ENCODE measurements at places on chromosomes 12 and 14. TPM values are rescaled to one million over a fixed set of nuclear protein-coding genes. Genes with fewer than 3 reads are reported as not detected.
A peak's percentile ranks its signal among the peaks of the same experiment; 100 is the strongest.

Gene SLC38A1
- polyA plus RNA-seq = 5.1 TPM

Gene COA8
- 43.9 TPM for polyA plus RNA-seq

Gene DPF3
- 1.1 TPM for polyA plus RNA-seq

Gene EFS
- 0.67 TPM for polyA plus RNA-seq

Gene MMP14
- 99.7 TPM for polyA plus RNA-seq

Gene ASCL1
- polyA plus RNA-seq = not detected

DNA sequence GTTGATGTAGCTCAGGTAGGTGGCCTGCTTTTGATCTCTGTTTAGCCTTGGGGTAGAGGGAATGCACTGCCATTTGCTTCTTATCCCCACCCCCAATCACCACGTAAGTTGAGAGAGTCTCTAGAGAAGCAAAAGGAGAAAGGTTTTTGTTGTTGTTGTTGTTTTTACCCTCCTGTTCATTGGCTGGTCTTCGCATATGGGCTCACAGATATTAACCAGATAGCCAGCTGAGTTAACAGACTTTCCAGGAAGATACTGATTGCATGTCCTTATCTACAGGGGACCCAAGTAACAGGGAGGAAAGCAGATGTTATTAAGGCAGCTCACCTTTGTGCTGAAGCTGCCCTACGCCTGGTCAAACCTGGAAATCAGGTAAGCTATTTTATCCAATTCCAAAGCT, 2.9 kb downstream of the PA2G4 start:
- peaks cover 3% of the 10 kb centered on the region for H3K4me1 ChIP-seq
- H3K36me3 ChIP-seq = peaks cover 19% of the 10 kb centered on the region
- no peak overlapping the region for H3K4me3 ChIP-seq
- DNase-seq = no peak

- no peaks in the 10 kb centered on the region for H3K4me1 ChIP-seq
- H3K27ac ChIP-seq = peak overlapping the region; percentile 49
- DNase-seq = peak; percentile 92
- no peaks in the 10 kb centered on the region for H3K27me3 ChIP-seq
- no peaks in the 10 kb centered on the region for H3K36me3 ChIP-seq
These were observed 117.1 kb downstream of the DPF3 start for GRCh38 chr14:72776701-72777261.

- no peak for DNase-seq
- H3K27me3 ChIP-seq = peaks cover 87% of the 10 kb centered on the region
- no peaks in the 10 kb centered on the region for H3K4me1 ChIP-seq
- no peak overlapping the region for H3K27ac ChIP-seq
- no peak overlapping the region for H3K4me3 ChIP-seq
- no peaks in the 10 kb centered on the region for H3K36me3 ChIP-seq
These were observed 4.3 kb upstream of the ASCL1 start for GRCh38 chr12:102953221-102953620.

GRCh38 chr12:102465762-102466560, 14.4 kb downstream of the IGF1 start:
- H3K27ac ChIP-seq = no peak overlapping the region
- H3K27me3 ChIP-seq = no peaks in the 10 kb centered on the region
- no peak overlapping the region for H3K4me3 ChIP-seq
- no peak for DNase-seq
- H3K4me1 ChIP-seq = no peaks in the 10 kb centered on the region

GRCh38 chr12:106736051-106736957, 38.2 kb upstream of the RIC8B start:
- H3K27ac ChIP-seq = no peak overlapping the region
- no peaks in the 10 kb centered on the region for H3K27me3 ChIP-seq
- no peaks in the 10 kb centered on the region for H3K4me1 ChIP-seq
- H3K36me3 ChIP-seq = no peaks in the 10 kb centered on the region
- DNase-seq = no peak

DNA sequence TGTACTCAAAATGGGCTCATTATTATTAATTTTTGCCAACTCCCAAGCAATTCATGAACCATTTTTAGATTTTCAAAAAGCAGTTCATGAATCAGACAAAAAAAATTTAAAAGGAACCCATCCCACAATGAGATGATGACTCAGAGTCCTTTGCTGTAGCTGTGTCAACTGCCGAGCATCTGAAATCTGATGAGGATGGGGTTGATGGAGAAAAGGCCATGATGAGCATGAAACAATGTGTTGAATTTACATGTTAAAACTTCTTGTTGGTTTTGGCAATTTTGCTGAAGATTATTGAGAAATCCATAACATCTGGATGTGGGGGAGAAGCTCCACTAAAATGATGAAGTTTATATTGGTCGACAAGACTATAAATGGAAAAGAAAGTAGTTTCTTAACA, 378.0 kb downstream of the FOXG1 start:
- H3K4me3 ChIP-seq = no peak overlapping the region
- H3K27ac ChIP-seq = no peak overlapping the region
- no peaks in the 10 kb centered on the region for H3K4me1 ChIP-seq
- DNase-seq = no peak
- no peaks in the 10 kb centered on the region for H3K36me3 ChIP-seq

DNA sequence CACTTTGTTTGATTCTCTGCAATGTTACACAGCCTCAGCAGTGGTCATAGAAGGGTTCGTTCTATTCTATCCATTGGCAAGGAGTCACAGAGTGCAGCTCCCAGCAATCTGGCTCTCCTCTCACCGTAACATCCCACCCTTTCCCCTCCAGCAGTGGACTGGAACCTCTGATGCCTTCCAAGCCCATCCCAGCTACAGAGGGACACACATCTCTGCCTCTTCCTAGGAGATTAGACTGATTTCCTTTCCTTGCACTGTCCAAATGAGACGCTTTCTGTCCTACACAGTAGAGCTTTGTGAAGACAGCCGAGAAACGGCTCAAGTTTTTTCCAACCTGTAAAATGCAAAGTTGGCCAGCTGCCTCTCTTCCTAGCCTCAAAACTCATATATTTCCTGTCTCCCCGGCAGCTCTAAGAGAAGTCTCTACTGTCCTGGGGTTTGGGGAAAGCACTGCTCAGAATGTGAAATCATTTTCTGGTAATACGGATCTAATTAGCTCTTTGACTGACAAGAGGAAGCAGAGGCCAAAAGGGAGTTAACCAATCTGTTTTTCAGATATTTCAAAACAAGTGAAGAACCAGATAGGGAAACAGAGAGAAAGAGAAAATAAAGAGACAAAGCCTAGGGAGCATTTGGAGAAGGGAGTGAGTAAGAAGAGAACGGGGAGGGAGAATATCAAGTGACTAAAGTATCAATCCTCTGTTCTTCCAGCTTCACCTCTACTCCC, 516 bp downstream of the NINJ2 start:
- no peaks in the 10 kb centered on the region for H3K27me3 ChIP-seq
- no peak overlapping the region for H3K27ac ChIP-seq
- H3K4me3 ChIP-seq = no peak overlapping the region
- no peaks in the 10 kb centered on the region for H3K36me3 ChIP-seq
- no peaks in the 10 kb centered on the region for H3K4me1 ChIP-seq
- no peak for DNase-seq

DNA sequence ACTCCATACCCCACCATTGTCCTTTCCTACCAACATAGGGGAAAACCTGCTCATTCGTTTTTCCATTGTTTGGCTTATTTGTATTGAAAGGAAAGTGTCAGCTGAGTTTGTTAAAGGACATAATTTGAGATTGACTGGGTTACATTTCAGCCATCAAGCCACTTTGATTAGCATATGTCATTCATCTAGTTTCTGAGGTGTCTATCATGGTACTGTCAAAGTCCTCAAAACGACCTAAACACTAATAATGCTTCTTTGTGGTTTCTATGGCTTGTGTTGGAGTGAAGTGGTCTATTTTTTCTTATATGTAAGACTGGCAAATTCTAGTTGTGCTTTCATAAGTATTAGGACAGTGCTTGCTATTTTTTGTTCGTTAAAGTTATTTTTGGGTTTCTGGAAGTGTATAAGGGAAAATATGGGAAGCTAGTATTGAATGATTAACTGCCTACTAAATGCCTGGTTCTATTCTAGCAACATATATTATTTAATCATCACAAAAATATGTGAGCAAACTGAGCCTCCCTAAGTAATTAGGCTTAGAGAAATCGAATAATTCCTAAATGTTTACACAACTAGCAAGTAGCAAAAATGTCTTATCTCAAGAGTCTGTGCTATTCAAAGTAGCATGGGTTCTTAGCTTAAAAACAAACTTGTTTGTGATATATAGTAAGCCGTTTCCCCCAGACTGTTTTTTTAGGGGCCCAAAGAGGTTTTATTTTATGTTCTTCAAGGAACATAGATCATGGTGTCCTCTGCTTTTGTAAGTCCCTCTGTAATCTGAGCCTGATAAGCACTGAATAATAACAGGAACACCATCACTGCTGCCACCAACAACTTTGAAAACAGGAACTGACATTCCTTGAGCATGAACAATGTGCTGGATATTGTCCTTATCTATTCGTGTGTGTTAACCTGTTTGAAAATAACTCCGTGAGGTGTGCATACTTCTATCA, 67.1 kb downstream of the DERA start:
- no peak overlapping the region for H3K4me3 ChIP-seq
- H3K27ac ChIP-seq = no peak overlapping the region
- DNase-seq = peak; percentile 73
- H3K4me1 ChIP-seq = no peaks in the 10 kb centered on the region
- H3K27me3 ChIP-seq = no peaks in the 10 kb centered on the region
- H3K36me3 ChIP-seq = no peaks in the 10 kb centered on the region

GRCh38 chr12:109329686-109330085, 18.0 kb upstream of the MYO1H start:
- H3K27ac ChIP-seq = no peak overlapping the region
- no peaks in the 10 kb centered on the region for H3K4me1 ChIP-seq
- no peaks in the 10 kb centered on the region for H3K36me3 ChIP-seq
- DNase-seq = no peak
- H3K27me3 ChIP-seq = no peaks in the 10 kb centered on the region
